Left ventricle myocardium superior (tissue), 1 donor: ENCODE measurements at places on chromosomes 11 and 22. TPM values are rescaled to one million over a fixed set of nuclear protein-coding genes. Genes with fewer than 3 reads are reported as not detected.
A peak's percentile ranks its signal among the peaks of the same experiment; 100 is the strongest.

The OR5P2 gene
- not detected for total RNA-seq

The GLYATL2 gene
- total RNA-seq = 0.50 TPM

The PHOX2A gene
- total RNA-seq = not detected

The MYBPC3 gene
- total RNA-seq = 2,596 TPM

The ANO9 gene
- total RNA-seq = 1.3 TPM

The PES1 gene
- total RNA-seq = 21.6 TPM

The SLC6A5 gene
- not detected for total RNA-seq

The GAB4 gene
- not detected for total RNA-seq

The NAALADL1 gene
- 5.3 TPM for total RNA-seq

The RIC3 gene
- 14.1 TPM for total RNA-seq

The TRIM49 gene
- total RNA-seq = not detected

The HEPHL1 gene
- not detected for total RNA-seq

The OR52J3 gene
- total RNA-seq = not detected

The SERPING1 gene
- 121 TPM for total RNA-seq

The TYR gene
- total RNA-seq = not detected

DNA sequence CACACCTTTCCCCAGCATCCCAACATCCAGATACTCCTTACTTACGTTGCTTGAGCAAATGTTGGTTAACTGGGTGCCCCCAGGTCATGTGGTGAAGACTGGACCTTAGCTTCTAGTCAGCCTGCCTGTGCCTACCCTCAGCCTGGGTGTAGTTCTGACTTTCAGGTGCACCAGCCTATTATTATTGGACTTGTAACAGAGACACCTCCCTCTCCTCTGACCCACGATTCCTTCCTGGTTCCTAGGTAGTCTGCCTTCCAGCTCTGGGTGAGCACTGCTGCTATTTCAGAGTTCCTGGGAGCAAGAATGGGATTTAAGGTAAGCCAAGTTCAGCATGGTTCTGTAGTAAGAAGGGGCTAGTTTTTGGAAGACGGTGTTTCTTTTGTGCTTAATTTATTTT, 138.2 kb downstream of the DSCAML1 start:
- no peak for DNase-seq

- DNase-seq = no peak
Observed at GRCh38 chr11:60842668-60843600, 1.0 kb downstream of the CCDC86 start.

- no peak for DNase-seq
Observed at GRCh38 chr11:27467181-27467913, 5.2 kb downstream of the LGR4 start.

DNA sequence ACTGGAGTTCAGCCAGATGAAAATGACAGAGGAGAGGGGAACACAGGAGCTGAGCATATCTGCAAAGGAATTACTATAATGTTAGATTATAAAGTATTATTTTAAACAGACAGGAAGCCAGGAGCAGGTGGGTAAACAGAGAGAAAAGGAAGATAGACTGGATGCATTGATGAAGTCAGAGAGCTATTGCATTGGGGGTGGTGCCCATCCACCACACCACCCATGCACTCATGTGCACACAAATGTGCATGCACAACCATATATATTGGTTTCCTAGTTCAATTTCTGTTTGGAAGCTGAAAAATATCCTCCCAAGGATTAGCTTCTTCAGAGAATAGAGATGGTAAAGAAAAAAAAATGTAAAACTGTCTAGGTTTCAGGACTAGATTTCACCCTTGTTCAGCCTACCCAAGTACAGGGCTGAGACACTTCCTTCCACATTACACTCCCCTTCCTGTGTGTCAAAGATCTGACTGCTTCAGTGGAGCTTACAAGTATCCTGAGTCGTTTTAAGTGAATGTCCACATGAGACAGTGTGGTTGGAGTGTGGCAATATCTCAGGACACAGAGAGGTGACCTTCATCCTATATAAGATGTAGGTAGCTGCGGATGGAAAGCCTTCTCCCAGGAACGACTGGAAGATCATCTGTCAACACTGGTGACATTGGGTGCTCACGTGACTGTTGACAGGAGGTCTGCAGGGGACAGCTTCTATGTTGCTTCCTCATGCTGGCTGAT, 12.2 kb upstream of the SMPD1 start:
- DNase-seq = no peak

DNA sequence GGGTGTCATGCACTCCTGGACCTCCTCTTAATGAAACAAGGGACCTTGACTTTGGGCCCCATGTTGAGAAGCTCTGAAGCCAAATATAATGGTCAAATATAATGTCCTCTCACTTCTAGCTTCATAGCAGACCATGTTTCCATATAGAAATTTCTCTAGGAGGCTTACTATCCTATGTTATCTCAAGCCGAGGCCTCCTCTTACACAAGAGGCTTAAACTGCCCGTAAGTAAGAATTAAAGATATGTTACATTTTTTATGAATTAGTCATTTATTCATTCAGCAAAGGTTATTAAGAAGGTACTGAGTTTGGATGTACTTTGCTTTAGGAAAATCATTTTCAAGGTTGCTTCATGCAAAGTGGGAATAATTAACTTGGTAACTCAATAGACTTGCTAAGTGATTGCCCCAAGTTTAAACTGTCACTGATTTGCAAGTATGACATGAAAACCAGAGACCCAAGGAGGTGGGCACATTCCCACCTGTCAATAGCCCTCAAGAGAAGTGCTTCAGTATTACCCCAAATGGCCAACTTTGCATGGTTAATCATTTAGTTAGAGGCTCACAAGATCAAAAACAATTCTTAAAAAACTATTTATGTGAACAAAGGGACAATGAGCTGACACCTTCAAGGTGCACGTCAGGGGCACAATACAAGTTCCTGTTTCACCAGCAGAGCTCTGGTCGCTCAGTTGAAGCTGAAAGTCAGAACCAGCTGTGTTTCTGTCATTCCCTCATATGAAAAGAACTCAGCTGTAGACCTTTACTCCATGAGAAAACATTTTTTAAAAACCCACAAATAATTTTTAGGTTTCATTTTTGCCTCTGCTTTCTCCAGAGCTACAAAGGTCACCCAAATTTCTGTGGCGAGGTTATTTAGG, 20.9 kb downstream of the BDNF start:
- no peak for DNase-seq

- DNase-seq = no peak
Observed at GRCh38 chr11:43852057-43852636, 28.5 kb upstream of the ALKBH3 start.

DNA sequence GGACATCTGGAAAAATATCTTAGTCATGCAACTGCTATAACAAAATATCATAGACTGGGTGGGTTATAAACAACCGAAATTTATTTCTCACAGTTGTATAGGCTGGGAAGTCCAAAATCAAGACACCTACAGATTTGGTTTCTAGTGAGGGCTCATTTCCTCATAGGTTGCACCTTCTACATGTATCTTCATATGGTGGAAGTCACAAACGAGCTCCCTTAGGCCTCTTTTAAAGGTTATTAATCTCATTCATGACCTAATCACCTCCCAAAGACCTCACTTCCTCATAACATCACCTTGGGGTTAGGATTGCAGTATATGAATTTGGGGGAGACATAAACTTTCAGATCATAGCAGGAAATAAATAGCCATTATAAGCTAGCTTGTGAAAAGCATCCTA, 85.2 kb downstream of the INTS4 start:
- no peak for DNase-seq

GRCh38 chr11:85740481-85741400, 54.7 kb upstream of the CCDC89 start:
- DNase-seq = no peak

DNA sequence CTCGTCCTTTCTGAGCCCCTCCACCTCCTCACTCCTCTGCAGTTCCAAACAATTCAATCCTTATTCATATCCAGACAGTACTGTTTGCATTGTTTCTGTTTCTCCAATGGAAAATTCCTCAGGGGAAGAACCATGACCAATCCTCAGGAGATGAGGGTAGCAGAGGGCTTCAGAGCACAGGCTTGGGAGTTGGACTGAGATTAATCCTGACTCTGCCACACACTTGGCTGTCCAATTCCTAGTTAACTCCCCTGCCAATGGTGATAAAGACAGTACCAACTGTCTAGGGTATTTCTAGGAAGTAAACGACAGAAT, 58.0 kb downstream of the MICAL3 start:
- no peak for DNase-seq

GRCh38 chr11:32436751-32437494, 1.6 kb upstream of the WT1 start:
- no peak for DNase-seq

DNA sequence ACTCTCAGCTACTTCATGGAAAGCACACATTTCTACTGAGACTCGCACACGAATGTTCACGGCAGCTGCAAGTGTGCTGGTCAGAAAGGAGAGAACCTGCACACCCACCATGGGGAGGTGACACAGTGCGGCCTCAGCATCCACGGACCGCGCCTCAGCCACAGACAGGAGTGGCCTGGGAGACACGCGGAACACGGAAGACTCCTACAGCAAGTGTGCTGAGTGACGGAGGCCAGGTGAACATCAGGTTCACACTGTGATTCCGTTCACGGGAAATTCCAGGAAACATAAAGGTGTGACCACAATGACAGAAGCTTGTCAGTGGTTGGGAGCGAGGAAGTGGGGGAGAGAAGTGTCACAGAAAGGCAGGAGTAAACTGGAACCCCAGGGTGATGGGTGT, 13.3 kb upstream of the MOB2 start:
- DNase-seq = peak; percentile 17

DNA sequence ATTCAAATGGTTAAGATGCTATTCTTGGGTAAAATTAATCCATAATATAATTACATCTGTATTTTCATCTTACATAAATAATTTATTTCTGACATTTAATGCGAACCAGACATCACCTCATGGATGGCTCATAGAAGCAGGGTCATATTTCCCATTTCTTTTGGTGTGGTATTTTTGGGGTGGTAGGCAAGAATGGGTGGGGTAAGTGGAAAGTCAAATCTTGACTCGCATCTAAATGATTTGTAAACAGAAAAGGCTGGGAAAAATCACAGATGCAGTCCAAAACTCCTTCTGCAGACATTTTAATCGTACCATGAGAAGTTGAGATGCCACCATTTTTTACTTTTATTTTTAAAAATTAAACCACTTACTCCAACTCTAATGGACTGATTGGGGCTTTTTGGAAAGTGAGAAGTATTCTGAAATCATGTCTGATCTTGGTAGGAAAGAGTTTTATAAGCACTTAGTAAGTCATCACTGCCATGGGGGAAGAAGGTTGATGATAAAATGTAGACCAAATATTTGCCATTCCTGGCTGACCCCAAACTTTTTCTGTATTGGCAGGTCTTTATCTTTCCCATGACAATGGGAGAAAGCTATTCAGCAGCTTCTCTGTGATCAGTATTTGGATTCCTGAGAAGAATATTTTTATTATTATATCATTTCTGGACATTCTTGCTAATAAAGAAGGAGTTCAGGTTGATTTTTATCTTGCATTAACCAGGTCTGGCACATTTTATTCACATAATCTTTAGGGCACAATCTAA, 47.2 kb upstream of the BLID start:
- DNase-seq = no peak

- DNase-seq = no peak
Observed at GRCh38 chr11:4481240-4481582, 1.2 kb upstream of the OR52K1 start.

- no peak for DNase-seq
Observed at GRCh38 chr11:66957971-66958231, 282 bp downstream of the PC start.

DNA sequence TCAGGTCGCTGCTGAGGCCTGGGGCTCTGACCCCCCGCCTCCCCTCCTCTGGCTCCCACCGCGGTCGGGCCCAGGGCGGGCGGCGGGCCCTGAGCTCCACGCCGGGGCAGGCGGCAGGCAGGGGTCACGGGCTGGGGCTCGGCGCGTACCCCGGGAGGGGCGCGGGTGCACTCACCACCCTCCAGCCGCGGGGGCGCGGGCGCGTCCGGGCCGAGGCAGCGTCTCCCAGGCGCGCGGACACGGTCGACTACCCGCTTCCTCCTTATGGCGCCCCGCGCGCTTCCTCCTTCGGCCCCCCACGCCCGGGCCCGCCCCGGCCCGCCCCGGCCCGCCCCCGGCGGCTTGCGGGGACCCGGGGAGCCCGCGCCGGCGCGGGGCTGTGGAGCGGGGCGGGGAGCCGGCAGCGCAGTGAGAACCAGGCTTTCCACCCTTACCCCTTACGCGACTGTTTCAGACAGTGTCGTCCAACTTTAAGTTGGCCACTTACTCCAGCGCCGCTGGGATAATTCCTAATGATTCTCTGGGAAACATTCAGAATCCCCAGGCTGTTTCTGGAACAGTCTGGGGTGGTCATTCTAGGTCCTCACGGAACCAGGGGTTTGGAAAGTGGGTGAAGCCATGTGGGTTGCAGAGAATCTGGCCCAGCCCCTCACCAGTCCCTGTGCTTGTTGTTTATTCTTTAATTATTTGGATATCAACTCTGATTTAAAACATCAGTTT, at the start of gene BID:
TSS of gene BID (minus strand) at position 264 of the 720 bp plus-strand sequence. CDS start 24,353 bp downstream, outside the sequence.
- DNase-seq = peak; percentile 75

- DNase-seq = peak; percentile 46
Observed at GRCh38 chr11:111905411-111905810, 6.2 kb downstream of the CRYAB start.

DNA sequence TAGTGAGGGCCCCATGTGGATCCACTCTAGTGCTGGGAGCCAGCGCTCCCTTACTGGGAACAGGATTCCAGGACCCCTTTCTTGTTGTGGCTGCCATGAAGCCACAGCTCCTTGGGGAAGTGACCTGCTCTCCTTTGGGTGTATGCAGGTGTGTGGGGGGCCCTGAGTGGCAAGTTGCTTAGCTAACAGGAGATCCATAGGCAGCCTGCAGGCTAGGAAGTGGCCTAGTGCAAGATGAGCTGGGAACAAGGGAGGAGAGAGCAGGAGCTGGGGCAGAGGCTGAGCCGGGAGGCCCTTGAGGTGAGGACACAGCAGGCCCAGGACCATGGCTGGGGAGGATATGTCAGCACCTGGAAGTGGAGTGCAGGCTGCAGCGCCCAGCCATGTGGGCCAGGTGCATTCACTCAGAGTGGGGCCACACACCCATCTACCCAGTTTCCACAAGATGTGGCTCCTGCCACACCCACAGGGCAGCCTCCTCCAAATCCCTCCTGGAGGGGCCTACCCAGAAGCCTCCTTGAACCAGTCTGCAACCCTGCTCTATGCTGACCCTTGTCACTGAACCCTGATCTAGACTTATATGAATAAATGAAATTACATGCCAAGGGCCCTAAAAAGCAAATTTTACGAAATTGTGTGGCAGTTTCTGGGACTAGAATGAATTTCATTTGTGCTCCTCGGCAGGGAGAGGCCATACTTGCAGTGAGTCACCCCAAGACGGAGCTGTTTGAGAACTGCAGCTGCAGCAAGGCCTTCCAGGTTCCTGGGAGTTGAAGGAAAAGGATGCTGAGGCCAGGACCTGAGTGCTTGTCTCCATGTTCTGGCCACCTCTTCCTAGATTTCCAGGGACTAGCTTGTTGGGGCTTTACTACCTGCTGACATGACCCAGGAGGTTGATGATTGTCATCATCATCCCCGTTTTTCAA, 3.2 kb downstream of the THAP7 start:
- DNase-seq = no peak

GRCh38 chr11:61552108-61552635, 28.7 kb downstream of the SYT7 start:
- DNase-seq = peak; percentile 75
